ENCODE measurements at places on chromosomes 16 and 17. TPM values are rescaled to one million over a fixed set of nuclear protein-coding genes. Genes with fewer than 3 reads are reported as not detected.

- DNase-seq, result no peak
These were observed 52.8 kb downstream of the SDK2 start for GRCh38 chr17:73591296-73592078.

GRCh38 chr16:63625126-63625525 is 1496.7 kb downstream of the CDH11 start:
- DNase-seq, result no peak

DNA sequence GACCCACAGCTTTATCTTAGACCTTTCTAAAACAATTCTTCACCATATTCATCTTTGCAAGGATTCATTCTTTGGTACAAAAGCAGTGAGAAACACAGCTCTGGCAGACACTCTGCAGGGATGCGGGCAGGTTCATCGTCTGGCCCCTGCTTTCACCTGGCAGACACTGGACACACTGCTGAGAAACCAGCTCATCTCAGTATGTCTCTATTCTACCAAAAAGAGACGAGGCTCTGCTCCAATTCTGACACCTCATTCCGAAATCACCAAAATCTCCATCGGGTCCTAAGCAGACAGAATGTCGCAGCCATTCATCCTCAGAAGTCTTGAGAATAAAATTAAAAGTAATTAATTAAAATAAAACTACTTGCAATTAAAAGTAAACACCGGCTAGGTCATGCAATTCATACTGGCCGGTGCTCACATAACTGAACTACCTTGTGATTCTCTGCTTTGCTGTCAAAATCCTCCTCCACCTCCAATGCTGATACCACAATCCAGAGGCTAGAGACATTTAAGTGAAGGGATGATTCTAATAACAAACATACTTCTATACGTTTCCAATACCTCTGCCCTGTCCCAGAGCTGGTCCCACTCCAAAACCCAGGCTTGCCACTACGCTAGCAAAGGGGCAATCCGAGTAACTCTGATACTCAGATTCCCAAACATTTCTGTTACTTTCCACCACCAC is 1.3 kb downstream of the RNF157 start:
- DNase-seq, result no peak

DNA sequence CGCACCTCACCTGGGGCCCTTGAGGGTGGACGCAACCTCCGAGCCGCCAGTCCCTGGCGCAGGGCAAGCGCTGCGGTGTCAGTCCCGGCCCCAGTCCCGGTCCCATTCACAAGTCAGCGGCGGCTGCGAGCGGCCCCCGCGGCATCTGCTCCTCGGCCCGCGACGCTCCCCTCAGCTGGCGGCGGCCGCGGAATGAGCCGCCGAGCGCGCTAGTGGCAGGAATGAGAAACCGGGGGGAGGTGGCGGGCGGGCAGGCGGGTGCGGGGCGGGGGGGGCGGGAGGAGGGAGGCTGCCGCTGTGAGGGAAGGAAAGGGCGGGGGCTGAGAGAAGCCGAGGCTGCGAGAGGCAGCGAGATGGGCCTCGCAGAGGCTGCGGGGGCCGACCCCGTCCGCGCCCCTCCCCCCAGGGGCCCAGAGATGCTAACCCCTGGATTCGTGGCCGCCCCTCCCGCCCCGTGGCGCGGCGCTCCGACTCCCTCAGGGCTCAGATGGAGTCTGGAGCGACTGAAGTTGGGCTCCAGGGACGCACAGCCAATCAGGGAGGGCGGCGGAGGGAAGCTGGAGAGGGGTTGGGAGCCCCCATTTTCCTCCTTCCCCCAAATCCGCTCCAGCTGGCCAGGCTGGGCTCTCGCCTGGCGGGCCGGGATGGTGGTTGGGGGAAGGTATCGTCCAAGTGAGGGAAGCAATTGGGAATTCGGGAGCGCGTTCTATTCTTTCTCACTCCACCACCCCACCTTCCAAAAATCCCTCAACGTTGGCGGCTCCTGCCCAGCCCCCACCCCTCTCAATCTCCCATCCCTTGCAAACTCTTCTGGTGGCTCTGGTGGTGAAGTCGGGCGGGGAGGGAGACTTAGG is at the start of gene CDH11:
Gene CDH11, minus strand, starts transcription at position 194 of the 854 bp plus-strand sequence. CDS start 117,194 bp downstream, outside the sequence.
- peak; percentile 37 for DNase-seq

- DNase-seq, result no peak
These were observed 540 bp downstream of the MFSD11 start for GRCh38 chr17:76738468-76738850.

GRCh38 chr16:1420111-1420539 is 422 bp downstream of the UQCC4 start:
- no peak for DNase-seq

DNA sequence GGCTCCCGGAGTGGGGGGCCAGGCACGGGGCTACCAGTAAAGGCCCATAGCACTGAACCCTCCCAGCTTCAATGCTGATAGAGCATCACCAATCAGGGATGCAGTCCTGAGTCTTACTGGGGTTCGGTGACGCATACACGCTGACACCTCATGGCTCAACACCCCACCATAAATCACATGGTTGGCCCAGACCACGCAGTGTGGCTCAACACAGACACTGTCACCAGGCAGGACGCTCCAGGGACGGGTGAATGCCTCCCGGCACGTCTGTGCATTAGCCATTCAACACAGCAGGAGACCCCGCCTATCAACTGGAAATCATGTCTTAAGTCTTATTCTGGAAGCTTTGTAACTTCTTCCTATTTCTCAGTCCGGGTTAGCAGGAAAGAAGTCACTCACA is 35.0 kb downstream of the NECAB2 start:
- DNase-seq, result no peak

- DNase-seq, result no peak
These were observed 2.7 kb downstream of the FOXJ1 start for GRCh38 chr17:76138234-76138895.

- no peak for DNase-seq
These were observed 26.7 kb downstream of the VPS35L start for GRCh38 chr16:19582050-19582831.

- DNase-seq, result peak; percentile 80
These were observed 53.9 kb downstream of the NSRP1 start for GRCh38 chr17:30170415-30170987.

- DNase-seq, result no peak
These were observed 18.4 kb downstream of the SYT17 start for GRCh38 chr16:19186408-19186807.

DNA sequence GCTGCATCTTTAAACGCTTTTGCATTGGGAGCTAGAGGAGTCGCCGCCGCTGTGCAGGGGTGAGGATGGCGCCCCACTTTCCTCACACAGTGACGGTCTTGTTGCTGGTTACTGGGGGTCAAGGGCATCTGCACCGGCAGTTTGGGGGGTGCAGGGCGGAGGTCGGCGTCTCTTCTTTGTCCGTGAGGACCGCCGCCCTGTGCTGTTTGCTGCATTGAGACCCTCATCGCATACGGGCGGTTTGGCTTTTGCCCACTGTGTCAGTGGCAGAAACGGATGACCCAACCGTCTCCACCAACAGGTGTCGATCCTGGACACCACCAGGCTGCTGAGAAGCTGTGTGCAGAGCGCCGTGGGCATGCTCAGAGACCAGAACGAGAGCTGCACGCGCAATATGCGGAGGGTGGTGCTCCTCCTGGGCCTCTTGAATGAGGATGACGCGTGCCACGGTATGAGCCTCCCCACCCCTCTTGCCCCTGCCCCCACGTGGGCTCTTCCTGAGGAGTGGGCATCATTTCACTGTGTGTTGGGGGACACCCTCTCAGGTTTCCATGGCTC is 61.2 kb upstream of the ENDOV start:
- no peak for DNase-seq

GRCh38 chr17:17812211-17813054 is 24.4 kb downstream of the SREBF1 start:
- peak; percentile 40 for DNase-seq

DNA sequence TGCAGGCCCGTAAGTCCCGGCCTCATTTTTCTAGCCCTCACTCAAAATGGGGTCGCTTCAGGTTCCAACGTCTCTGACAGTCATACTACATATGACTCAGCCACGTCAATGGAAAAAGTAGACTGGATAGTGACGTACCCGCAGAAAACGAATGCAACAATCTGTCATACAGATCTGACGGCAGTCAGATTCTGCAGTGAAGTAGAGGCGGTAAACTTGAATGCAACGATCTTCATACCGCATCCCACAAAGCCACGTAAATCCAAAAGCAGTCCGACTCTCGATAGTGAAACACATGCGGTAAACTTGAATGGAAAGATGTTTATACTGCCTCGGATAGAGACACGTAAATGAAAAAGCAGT is 38.4 kb upstream of the ARL4D start:
- DNase-seq, result peak; percentile 89

PRSS8 gene
- total RNA-seq, result 15.0 TPM

KRT17 gene
- 30,463 TPM for total RNA-seq

RHBDL1 gene
- total RNA-seq, result 14.0 TPM

DCAKD gene
- total RNA-seq, result 18.2 TPM
